ENCODE measurements at places on chromosomes 7 and 10. TPM values are rescaled to one million over a fixed set of nuclear protein-coding genes. Genes with fewer than 3 reads are reported as not detected.

GRCh38 chr10:20391629-20392028 lies 505.5 kb downstream of the NEBL start:
- DNase-seq: no peak

- no peak for DNase-seq
Observed at GRCh38 chr10:22698941-22699440, 15.4 kb downstream of the PIP4K2A start.

Gene STRA8
- not detected for total RNA-seq

- no peak for DNase-seq
Observed at GRCh38 chr7:108347616-108348015, 108.6 kb downstream of the NRCAM start.

DNA sequence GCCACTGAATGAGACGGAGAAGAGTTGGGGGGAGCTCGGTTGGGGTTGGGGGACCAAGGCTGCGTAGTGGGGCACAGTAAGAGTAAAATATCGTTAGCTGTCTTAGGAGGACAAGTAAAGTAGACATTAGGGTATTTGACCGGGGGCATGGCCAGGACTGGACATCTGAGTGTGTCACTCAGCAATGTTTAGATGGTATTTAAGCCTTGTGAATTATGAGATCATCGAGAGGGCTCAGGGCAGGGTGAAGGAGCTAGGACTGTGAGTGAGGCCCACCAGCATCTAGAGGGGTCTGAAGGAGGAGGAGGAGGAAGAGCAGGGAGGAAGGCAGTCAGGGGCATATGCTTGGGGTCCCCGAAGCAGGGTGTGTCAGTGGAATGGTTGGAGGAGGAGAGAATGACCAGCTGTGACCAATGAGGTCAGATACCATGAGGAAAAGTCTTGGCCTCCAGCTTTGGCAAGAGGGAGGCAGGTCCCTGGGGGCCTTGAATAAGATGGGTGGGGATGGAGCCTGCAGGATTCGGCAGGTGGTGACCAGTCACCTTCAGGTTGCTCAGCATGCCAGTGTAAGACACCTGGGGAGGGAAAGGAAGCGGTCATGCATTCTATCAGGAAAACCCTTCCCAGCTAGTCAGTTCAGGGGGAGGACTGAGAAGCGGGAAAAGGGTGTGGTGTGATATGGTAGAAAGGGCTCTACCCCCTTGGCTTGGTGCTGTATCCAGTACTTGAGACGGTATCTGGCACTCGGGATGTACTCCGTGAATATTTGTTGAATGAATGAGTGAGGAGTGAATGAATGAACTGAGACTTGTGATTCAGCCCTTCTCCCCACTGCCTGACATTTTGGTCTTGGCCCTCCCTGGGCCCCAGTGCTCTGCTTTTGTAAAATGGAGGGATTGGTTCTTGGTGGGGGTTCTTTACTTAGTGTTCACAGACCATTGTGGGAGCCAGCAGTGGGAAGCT lies 34.8 kb upstream of the SH2D4B start:
- no peak for DNase-seq

All from natural killer cell (primary cell).